ENCODE measurements at places on chromosomes 6 and 20. TPM values are rescaled to one million over a fixed set of nuclear protein-coding genes. Genes with fewer than 3 reads are reported as not detected.

- no peaks in the 10 kb centered on the region for H3K36me3 ChIP-seq
- H3K27ac ChIP-seq = no peak overlapping the region
- no peak overlapping the region for H3K4me3 ChIP-seq
- peaks cover 11% of the 10 kb centered on the region for H3K27me3 ChIP-seq
- peaks cover 11% of the 10 kb centered on the region for H3K4me1 ChIP-seq
- DNase-seq = no peak
Observed at GRCh38 chr6:160355001-160355400, 6.8 kb downstream of the SLC22A3 start.

DNA sequence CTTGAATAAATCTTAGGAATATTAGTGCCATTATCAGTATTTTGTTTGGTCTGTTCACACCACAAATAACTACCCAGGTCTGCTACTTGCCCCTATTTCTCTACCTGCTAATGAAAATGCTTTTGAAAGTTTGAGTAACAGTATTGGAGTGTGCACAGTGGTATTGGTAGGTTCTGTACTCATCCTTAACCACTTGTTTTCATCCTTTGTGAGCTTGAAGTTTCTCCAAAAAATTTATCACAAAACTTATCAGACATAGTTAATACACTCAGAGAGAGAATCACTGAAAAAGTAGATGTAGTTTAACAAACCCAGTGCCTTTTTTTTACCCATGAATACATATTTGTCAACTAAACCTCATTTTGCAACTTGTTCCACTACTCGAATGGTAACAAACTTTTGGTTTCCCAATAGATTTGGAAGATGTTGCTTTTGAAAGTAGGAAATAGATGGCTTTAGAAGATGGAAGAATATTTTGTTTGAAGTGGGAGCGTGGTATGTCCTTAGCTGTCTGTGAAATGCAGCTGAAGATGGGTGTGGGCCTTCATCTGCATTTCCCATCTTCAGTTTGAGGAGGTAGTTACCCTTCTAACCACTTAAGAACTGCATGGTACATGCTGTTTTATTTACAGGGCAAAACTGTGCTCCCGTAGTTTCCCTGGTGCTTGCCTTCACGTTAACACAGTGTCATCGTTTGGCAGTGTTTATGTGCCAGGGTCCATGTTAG is 9.0 kb downstream of the PTPN1 start:
- H3K36me3 ChIP-seq = no peaks in the 10 kb centered on the region
- no peaks in the 10 kb centered on the region for H3K4me1 ChIP-seq
- no peak for DNase-seq
- no peaks in the 10 kb centered on the region for H3K27me3 ChIP-seq
- no peak overlapping the region for H3K4me3 ChIP-seq

GRCh38 chr6:137332637-137333280 is 113.6 kb upstream of the IFNGR1 start:
- no peak overlapping the region for H3K4me3 ChIP-seq
- peaks cover 10% of the 10 kb centered on the region for H3K27me3 ChIP-seq
- no peak overlapping the region for H3K27ac ChIP-seq
- no peak for DNase-seq
- no peaks in the 10 kb centered on the region for H3K36me3 ChIP-seq
- H3K4me1 ChIP-seq = no peaks in the 10 kb centered on the region

The OPN5 gene
- total RNA-seq = 0.10 TPM

The DLGAP4 gene
- 28.0 TPM for total RNA-seq

The NQO2 gene
- 12.2 TPM for total RNA-seq
